ENCODE measurements at places on chromosomes 6 and 20.

DNA sequence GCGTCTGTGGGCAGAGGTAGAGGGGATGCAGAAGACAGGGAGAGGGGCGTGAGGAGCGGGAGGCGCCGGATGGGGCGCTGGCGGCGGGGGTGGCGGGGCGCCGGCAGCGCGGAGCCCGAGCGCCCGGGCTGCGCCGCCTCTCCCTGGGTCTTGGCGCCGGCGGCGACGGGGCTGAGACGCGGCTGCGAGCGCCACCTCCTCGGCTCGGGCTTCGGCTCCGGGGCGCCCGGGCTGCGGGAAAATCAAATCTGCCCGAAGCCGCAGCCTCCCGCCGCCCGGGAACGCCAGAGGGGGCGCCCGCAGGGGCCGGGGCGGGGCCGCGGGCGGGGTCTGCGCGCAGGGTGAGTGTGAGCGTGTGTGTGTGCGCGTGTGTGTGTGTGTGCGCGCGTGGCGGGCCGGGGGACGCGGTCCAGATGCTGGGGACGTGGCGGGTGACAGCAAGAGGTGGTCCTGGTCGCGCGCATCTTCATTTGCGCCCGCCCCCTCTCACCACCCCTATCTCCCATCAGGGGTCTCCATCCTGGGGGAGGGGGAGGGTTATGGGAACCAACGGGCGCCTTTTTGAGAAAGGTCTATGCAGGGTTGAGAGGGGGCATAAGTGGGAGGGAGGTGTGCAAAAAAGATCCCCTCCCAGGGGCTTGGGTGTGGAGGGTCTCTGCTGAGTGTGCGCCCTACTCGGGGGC lies 646 bp upstream of the CPNE5 start:
- DNase-seq = no peak

- DNase-seq = no peak
These were observed 42.8 kb downstream of the PSMG4 start for GRCh38 chr6:3301506-3301905.

- peak; percentile 59 for DNase-seq
These were observed 19.0 kb downstream of the DLL1 start for GRCh38 chr6:170271771-170272314.

DNA sequence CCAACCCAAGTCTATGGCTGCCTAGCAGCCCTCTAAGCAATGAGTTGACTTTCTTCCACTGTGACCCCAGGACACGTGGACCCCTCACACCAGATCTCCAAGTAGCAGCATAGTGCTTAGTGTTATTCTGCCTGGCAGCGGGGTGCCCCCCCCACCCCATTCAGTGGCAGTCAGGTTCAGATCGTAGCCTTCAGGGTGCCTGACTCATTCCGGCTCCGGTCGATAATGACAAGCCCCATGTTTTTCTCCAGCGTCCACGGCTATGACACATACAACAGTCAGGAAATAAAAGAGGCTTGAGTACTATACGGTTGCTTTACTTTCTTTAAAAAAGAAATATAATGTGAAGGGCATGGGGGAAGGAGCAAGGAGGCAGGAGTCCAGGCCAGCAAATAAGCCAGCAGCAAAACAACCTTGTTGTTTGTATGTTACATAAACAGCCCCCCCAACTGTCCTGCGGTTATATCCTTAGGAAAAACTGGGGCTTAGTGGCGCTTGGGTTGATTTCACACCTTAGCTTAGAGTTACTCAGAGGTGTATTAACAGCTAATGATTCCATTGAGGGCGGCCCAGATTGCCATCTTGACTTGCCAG lies 23.1 kb downstream of the GNAS start:
- DNase-seq = no peak

DNA sequence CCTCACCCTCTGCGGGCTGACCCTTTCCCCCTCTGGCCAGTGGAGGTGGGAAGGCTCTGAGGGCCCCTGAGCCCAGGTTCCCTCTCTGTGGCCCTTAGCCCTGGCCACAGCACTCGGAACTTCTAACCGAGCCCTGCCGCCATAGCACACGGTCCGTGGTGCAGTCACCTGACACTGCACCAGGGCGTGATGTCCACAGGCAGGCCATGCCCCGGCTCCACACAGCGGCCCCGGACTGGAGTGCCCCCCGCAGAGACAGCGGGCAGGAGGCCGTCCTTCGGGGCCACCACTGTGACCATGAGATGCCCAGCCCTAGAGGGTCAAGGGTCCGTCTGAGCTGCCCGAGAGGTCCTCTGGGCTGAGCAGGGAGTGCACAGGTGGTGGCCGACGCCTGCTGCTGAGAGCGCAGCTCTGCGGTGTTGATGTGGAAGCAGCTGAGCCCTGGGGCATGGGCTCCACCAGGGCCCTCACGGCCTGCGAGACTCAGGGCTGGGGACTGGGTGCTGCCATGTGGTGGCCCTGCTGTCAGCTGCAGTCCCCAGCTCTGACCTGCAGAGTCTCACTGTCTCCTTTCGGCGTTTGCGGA lies 11.2 kb upstream of the BHLHE23 start:
- no peak for DNase-seq

DNA sequence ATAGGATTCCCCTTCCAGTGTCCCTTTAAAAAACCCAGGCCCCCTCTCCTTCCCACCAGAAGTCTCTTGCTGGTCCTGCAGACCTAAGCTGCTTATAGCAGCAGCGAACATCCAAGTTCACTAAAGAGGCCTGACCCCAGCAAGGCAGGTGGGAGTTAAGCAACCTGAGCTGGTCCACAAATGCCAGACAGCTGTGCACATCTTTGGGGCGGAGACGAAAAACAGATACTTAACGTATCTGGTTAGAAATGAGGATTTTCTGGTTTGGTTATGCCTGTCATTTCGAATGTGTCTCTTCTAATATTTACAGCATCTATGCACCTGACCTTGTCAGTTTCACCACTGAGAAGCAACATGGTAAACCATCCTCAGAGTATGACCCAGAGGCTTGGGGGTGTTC lies 87.8 kb downstream of the SLC2A10 start:
- DNase-seq = no peak

DNA sequence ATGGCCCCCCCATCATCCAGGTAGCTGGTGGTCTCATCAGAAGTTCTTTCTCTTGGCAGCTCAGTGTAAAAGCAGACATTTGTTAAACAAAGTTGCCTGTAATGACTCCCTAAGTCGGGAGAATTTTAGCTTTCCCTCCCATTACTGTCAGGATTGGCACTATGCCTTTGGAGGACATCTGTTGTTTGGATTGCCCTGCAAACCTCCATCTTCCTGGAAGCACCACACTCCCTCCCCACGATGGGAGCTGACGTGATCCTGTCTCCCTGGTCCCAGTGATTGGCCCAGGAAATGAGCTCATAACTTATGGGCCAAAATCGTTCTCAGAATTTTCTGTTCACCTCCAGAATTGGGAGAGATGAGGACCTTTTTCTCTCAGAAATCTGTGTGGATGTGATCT lies 42.6 kb upstream of the CNR1 start:
- DNase-seq = no peak

GRCh38 chr6:111447051-111447450 lies 36.0 kb downstream of the REV3L start:
- no peak for DNase-seq

DNA sequence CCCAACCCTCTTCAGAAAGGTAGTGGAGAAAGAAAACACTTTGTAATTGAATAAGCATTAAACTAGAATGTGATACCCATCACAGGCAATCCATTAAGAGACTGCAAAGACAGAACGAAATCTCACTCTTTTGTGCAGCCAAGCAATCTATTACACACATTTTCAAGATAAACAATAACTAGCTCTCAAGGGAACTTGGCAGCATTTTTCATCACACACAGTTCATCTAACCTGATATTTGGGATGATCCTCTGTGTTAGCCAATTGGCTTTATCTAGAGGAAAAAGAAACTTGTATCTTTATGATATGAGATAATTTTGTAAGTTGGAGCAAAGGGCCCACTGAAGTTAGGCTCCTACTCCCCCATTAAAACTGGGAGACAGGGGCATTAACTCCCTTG lies 1.5 kb upstream of the GZF1 start:
- no peak for DNase-seq

DNA sequence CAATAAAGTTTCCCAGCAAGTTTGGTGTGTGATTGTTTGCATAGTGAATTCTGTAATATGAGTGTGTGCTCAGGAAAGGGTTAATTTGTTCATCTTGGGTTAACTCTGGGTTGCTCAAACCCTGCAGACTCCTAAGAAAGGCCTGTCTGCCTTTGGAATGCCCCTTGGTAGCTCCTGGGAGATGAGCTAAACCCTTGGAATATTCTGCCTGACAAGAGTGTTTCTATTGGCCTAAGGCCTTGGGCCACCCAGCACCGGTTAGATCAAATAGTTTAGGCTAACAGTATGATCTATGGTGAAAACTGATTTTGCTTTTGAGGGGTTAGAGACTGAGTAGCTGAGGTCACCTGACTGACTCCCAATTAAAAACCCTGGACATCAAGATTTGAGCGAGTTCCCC lies 248.3 kb downstream of the GRM1 start:
- no peak for DNase-seq

GRCh38 chr6:161963634-161964234 lies 689.9 kb upstream of the AGPAT4 start:
- no peak for DNase-seq

DNA sequence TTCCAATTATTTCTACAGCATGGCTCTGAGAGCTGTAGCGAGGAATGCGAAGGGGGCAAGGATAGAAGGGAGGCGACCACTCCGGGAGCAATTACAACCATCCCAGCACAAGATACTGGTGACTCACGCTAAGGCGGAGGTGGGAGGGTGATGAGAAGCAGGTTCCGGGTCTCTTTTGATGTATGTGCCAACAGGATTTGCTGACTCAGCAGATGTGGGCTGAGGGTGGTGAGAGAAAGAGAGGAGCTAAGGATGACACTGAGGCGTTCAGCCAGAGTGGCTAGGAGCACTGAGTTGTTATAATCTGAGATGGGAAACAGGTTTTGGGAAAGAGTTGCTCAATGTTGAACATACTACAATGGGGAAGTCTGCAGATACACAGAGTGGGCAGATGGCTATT lies 9.3 kb upstream of the TXNDC5 start:
- no peak for DNase-seq

GRCh38 chr6:31797588-31797987 lies 2.0 kb upstream of the VARS1 start:
- peak; percentile 28 for DNase-seq

- no peak for DNase-seq
These were observed 149.9 kb upstream of the UST start for GRCh38 chr6:148596891-148597455.

DNA sequence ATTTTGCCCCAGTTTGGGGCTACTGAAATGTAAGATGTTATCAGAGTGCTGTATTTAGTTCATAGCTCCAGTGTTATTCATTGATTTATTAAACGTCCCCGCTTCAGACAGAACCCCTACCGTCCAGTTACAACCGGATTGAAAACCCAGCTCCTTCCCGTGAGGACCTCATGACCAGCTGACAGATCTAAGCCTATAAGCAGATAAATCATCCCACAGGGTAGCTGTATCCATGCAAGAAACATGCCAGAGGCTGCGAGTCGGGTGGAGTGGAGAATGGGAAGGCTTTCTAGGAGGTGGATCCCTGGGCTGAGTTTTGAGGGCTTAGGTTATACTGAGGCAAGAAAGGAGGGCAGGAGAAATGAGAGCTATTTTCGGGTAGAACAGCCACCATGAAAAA lies 260.0 kb downstream of the ARID1B start:
- no peak for DNase-seq

DNA sequence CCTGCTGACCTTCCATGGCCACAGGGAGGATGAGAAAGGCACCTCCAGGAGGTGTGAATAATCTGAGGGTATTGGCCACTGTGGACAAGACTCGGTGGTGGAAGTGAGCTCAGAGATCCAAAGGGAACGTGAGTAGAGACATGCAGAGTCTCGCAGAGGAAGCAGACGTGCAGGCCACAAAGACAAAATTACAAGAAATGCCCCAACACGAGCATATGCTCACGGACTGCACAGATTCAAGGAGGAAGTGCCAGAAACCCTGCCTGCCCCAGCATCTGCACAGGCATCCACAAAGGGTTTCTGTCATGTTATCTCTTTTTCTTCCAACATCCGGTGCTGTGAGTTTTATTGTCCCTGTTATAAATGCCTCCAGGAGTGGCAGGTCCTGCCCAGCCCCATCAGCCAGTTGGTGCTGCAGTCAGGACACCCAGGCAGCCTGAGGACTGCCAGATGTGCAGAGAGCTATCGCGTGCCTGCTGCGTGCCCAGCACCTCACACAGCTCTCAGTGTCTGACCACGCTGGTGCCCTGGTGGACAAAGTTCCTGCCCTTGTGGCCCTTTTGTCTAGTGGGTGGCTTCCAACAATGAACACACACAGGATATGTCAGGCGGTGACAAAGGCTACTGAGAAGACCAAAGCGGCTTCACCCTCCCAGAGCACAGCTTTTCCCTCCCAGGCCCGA lies 34.0 kb upstream of the FANCE start:
- peak; percentile 64 for DNase-seq

GRCh38 chr6:37916675-37917074 lies 97.1 kb downstream of the ZFAND3 start:
- no peak for DNase-seq

DNA sequence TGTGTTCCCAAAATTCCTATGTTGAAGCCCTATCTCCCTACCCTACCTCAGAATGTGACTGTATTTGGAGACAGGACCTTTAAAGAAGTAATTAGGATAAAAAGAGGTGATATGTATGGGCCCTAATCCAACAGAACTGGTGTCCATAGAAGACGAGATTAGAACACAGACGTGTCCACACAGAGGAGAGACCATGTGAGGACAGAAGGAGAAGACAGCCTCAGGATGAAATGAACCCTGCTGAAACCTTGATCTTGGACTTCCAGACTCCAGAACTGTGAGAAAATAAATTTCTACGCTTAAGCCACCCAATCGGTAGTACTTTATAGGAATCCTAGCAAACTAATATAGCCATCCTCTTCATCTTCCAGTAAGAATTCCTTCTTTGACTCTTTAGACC lies 35.7 kb downstream of the TRAF3IP2 start:
- no peak for DNase-seq

- no peak for DNase-seq
These were observed 99.1 kb upstream of the PRDM1 start for GRCh38 chr6:105986998-105987397.

DNA sequence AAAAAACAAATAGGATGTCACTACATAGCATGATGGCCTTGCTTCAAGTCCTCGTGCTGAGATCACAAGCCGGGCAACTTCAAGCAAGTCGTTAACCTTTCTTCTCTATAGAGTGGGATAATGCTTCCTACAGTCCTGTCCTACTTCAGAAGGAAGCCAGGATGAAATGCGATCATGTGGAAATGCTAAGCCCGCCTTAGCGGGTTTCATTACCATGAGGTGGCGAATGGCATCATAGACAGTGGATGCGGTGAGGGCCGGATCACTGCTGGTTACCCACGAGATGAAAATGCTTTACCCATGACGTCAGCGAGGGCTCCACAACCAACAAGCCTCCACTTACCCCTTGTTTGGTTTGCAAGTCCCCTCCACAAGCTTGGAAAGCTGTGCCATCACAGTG lies 206.4 kb downstream of the TBXT start:
- DNase-seq = no peak
